ENCODE measurements at places on chromosomes 3 and 15.

GRCh38 chr3:28799084-28799483 lies 450.5 kb upstream of the AZI2 start:
- DNase-seq, result no peak

DNA sequence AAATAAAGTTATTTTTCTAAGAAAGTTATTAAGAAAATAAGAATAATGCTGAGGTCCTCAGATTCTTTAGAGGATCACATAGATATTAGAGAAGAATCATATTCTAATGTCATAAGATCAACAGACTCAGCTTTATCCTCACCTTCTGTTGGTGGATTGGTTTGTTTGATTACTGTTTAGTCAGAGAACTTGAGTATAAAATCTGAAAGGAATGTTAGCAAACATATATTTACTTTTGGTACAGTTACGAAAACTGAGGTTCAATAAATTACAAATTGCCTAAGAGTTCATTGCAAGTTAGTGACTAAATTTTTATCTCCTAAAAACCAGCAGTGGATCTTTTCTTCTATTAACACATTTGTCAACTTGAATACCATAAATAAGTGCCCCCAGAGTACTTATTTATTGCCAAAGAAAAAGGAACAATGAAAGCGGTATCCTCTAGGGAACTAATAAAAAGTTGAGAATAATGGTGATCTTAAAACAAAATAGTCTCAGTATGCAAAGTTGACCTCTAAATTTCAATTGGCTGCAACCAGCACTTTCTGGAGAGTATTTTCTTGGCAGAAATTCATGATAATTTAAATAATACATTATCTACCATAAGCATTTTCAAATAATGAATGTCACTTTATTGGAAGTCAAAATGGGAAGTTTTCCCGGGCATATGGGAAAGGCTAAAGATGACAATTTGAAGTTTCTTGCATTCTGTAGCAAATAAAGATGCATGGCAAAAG lies 296.8 kb downstream of the OTOL1 start:
- DNase-seq, result no peak

- DNase-seq, result no peak
Measured at GRCh38 chr15:32667321-32667720, 25.8 kb downstream of the SCG5 start.

- DNase-seq, result peak; percentile 23
Measured at GRCh38 chr3:77460326-77460725, 420.4 kb downstream of the ROBO2 start.

GRCh38 chr3:312911-313310 lies 116.3 kb downstream of the CHL1 start:
- no peak for DNase-seq

GRCh38 chr3:177514611-177515499 lies 317.6 kb upstream of the TBL1XR1 start:
- no peak for DNase-seq

DNA sequence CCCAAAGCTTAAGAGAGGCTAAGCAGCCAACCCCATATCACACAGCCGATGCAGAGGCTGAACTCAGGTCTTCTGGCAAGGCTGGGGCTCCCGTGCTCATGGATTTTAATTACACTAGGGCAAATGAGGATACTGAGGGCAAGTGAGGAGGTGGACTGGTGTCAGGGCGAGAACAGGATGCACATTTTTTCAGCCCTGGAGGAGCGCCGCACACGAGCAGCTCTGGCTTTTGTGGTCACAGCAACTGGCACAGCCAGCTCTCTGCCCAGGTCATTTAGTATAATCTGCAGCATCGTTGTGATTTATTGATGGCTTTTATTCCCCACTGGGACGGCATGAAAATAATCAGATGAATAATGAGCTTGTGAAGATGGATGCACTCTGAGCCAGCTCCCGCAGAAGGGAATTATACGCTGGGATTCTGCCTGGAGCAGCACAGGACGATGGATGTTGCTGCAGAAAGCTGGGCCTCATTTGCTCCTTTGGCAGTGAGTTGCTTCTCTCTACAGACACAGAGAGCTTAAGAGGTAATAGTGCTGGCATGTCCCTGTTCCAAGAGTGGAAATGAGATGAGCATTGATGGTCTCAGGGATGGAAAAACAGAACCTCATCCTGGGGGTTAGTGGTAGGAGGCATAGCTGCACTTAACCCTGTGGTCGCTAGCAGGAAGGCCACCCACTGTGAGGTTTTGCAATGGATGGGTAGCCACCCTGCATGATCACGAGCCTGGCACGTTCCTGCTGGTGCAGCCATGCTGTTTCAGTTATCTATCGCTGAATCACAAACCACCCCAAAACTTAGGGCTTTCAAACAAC lies 135.4 kb downstream of the UACA start:
- peak; percentile 51 for DNase-seq

DNA sequence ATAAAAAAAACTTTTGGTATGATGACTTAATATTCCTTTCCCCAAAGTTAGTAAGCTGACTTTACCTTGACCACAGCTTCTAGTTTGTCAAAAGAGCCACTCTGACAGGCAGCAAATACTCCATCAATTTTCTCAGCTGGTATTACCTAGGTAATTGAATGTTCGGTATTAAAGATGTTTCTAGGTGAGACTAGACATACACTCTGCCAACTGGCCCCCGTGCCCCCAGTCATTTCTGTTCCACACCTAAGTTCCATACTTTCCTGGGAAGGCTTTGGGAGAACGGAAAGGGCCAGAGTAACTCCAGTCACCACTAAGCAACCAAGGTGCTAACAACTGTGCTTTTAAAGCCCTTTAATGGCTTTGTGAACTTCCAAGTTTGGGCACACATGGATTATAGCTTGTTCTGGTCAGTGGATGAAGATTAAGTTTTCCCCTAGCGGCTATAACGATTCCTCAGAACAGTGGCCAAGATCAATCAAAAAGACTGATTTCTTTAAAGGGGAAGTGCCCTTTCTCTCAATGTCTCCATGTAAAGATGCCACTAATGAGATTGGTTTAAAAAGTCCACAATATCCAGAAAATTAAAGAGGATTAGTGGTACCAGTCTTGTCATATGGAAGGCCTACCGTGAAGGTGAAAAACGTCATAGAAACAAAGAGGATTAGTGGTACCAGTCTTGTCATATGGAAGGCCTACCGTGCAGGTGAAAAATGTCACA lies 7.0 kb downstream of the EIF4A2 start:
- no peak for DNase-seq

DNA sequence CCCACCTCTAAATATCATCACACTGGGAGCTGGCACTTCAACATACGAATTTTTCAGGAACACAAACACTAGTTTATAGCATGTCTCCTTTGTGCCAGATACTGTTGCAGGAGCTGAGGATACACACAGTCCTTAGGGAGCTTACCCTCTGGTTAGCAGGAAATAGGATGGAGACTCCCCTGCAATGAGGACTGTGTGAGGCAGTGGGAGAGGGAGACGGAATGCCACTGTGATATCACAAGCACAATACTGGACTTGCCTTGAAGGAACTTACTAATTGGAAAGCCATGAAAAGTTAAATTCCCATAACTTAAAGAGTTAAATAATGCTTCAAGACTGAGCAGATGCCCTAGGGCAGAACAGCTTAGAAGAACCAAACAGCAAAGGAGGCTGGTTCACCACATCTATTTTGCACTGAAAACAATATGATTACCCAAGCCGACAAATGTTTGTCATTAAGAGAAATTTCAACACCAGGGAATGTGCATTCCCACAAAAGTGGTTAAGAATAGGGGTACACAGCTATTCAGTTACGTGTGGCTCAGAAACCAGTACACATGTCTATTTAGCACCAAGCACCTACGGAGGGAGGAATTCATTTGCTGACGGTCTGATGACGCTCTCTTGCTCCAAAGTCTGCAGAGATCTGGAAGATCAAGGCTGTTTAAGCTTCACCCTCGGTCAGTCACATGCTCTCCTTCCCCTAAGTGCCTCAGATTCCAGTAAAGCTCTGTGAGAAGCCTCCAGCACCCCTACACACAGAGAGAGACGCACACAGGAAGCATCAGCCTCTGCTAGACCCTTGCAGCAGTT lies 5.2 kb downstream of the TBC1D2B start:
- peak; percentile 87 for DNase-seq

DNA sequence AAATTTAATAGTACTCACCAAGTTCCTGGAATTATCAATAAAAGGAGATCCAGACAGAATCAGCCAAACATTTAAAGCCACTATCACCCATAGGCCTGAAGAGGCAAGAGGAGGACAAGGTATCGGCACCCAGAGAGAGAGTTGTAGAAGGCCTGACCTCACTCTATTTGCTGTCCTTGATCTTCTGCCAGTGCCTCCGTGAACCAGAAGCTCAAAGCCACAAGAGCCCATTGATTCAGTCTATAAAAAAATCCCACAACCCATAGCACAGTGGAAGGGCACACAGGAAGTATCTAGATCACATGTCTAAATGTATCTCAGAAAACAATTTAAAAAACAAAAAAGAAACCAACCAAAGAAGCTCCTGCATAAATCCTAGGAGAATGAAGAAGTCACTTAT lies 68.6 kb upstream of the FAM174B start:
- no peak for DNase-seq

DNA sequence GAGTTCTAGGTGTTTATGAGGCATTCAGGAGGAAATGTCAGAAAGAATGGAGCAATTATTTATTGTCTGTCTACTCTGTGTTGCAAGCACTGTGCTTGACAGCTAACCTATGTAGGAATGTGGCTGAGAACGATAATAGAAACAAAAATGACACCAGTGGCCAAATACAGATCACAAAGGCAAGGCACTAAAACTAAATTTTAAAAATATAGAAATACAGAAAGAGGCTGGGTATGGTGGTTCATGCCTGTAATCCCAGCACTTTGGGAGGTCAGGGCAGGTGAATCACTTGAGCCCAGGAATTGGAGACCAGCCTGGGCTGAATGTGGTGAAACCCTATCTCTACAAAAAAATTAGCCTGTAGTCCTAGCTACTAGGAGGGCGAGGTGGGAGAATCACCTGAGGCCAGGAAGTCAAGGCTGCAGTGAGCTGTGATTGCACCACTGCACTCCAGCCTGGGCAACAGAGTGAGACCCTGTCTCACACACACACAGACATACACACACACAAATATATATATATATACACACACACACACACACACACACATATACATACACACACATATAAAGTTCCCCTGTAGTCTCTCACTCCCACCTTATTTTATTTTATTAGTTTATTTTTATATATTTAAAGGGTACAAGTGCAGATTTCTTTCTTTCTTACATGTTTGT lies 6.0 kb downstream of the PRKCI start:
- DNase-seq, result no peak

GRCh38 chr3:157117875-157118654 lies 41.9 kb downstream of the CCNL1 start:
- no peak for DNase-seq

DNA sequence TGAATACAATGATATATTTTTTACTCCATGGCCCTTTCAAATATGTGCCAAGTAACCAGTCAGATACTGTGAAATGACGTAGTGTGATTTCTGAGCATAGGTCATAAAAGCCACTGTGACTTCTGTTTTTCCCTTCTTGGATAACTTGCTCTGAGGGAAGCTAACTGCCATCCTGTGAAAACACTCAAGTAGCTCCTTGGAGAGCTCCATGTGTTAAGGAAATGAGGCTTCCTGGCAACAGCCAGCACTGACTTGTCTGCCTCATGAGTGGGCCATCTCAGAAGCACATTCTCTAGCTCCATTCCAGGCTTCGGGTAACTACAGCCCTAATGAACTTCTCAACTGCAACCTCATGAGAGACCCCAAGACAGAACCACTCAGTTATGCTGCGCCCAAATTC lies 9.5 kb upstream of the CCDC80 start:
- DNase-seq, result no peak

GRCh38 chr3:55091381-55092225 lies 163.7 kb upstream of the LRTM1 start:
- peak; percentile 61 for DNase-seq

- DNase-seq, result no peak
Measured at GRCh38 chr15:57255751-57256341, 120.5 kb upstream of the CGNL1 start.

DNA sequence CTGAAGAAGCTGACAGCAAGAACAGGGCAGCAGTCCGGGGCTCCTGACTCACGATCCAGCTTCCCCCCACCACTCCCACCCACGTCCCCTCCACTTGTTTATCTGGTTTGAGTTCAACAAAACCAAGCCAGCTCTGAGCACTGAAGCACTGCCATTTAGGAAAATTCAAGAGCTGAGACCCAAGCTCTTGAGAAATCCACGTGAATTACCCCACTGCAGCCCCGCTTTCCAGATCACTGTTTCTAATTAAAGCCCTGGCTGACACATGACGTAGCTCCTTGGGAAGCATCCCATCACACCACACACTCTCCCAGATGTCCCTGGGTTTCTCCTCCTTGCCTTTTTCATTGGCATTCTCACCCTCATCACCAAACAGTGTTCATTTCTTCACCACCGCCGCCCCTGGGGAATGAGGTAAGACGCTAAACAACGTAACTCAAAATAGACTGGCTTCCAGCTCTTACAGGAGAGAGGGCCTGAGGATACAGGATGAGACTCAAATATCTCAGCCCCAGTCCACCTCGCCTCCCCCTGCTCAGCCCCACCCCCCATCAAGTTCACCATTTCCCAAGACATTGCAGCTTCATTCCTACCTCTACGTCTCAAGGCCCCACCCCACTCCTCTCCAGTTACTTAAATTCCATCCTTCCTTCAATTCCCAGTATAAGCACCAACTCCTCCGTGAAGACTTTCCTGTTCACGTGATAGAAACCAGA lies 95.4 kb downstream of the SRGAP3 start:
- DNase-seq, result peak; percentile 46

GRCh38 chr3:29331456-29332194 lies 50.8 kb downstream of the RBMS3 start:
- DNase-seq, result no peak
